ENCODE measurements at places on chromosomes 4 and X. TPM values are rescaled to one million over a fixed set of nuclear protein-coding genes. Genes with fewer than 3 reads are reported as not detected.

The GAGE2A gene
- total RNA-seq: not detected

The ZNF711 gene
- total RNA-seq: 8.0 TPM

The AKAP4 gene
- total RNA-seq: not detected

The TRIM60 gene
- not detected for total RNA-seq

The CSN1S1 gene
- not detected for total RNA-seq

The ETFDH gene
- 8.4 TPM for total RNA-seq

The C1QTNF7 gene
- not detected for total RNA-seq

The NPY5R gene
- 1.2 TPM for total RNA-seq

The OTUD6A gene
- not detected for total RNA-seq

The WAS gene
- total RNA-seq: 1.1 TPM

The TMEM47 gene
- total RNA-seq: 99.6 TPM

The CLDN22 gene
- not detected for total RNA-seq
